ENCODE measurements at places on chromosomes 13 and 19.
A peak's percentile ranks its signal among the peaks of the same experiment; 100 is the strongest.

DNA sequence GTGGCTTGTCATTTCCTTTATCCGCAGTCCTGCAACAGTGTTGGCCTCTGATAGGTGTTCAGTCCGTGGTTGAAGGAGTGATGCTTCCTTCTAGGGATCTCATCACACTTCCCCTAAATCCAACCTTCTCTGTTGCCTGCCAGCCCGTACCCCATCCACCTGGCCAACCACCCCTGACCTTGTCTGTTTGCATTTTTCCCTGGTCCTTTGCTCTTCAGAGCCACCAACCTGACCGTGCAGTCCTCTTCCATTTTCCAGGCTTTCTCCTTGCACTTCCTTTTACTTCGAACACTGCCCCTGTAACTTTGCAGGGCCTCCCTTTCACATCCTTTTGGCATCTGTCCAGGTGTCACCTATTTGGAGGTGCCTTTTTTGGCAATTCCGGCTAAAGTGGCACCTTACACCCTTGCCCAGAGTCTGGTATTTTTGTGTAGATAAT is 696 bp downstream of the ZNF460 start:
- DNase-seq, result no peak

DNA sequence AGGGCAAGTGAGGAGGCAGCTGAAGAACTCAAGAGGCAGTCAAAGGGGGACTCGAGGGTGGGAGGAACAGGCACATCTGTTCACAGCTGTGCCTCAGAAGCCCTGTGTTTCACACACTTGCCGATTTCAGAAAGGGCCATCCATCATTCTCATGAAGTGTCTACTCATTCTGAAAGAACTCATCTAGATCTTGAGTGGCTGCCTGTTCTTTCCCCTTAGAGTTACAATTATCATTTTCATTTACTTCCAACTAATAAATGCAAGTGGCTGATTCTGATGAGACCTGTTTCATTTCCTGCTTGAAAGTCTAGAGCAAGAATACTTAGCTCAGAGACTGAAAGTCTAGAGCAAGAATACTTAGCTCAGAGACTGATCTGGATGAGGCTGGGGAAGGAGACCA is 1145.1 kb downstream of the UQCRFS1 start:
- no peak for DNase-seq

DNA sequence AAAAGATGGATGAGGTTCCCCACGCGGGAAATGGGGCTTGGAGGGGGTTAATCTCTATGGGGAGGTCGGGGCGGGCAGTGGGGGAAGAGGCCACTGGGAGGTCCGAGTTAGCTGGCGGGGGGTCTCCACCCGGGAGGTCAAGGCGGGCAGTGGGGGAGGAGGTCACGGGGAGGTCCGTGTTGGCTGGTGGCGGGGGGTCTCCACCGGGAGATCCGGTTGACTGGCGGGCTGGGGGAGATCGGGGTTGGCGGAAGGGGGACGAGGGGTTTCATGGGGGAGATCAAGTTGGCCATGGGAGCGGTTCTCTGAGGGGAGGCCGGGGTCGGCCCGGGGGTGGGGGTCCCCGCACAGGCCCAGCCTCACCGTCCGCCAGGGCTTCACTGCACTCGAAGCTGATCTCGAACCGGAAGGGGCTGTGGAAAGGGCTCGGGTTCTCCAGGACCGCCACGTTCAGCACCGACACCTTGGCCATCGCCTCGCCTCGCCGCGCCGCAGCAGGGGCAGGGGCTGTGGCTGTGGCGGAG is 342 bp downstream of the ASF1B start:
- DNase-seq, result no peak

GRCh38 chr13:71546881-71547280 is 320.1 kb downstream of the DACH1 start:
- no peak for DNase-seq

- DNase-seq, result no peak
Measured at GRCh38 chr19:31716826-31717225, 367.6 kb upstream of the TSHZ3 start.

DNA sequence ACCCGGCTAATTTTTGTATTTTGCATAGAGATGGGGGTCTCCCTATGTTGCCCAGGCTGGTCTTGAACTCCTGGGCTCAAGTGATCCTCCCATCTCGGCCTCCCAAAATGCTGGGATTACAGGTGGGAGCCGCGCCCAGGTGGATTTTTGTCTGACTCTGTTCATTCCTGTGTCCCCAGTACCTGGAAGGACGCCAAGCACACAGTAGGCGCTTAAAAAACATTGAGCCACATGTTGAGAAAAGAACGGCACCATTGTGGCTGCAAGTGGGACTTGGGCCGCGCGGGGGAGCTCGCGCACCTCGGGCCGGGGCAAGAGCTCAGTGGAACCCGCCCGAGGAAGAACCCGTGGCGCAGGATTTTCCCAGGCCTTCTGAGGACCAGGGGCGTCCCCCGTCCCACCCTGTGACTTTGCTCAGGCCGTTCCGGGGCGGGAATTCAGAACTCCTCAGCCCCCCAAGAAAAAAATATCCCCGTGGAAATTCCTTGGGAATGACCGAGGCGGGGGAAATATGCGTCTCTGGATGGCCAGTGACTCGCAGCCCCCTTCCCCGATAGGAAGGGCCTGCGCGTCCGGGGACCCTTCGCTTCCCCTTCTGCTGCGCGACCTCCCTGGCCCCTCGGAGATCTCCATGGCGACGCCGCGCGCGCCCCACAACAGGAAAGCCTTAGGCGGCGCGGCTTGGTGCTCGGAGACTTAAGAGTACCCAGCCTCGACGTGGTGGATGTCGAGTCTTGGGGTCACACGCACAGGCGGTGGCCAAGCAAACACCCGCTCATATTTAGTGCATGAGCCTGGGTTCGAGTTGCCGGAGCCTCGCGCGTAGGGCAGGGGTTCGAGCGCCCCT is 1.4 kb upstream of the ICAM1 start:
- DNase-seq, result peak; percentile 59

GRCh38 chr19:48638831-48639381 is 1.7 kb upstream of the DBP start:
- no peak for DNase-seq

GRCh38 chr19:46288896-46289588 is 7.8 kb upstream of the HIF3A start:
- DNase-seq, result peak; percentile 99

GRCh38 chr19:8150178-8150865 is 930 bp upstream of the FBN3 start:
- no peak for DNase-seq

DNA sequence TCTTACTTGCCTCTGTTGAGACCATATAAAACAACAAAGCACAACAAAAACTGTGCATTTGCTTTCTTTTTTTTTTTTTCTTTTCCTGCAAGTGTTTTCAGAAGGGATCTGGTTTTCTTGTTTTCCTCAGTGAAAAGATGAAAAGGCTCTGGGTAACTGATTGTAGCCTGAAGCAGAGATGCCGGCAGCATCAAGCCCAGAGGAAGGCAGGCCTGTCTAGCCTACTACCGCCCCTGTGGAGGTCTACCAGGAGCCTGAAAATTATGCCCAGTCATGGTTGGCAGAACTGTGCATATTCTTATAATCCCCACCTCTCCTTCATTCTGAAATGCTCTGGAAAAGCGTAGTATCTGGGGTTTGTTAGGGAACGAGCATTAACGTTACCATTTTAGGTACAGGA is 32.6 kb upstream of the MEDAG start:
- no peak for DNase-seq

DNA sequence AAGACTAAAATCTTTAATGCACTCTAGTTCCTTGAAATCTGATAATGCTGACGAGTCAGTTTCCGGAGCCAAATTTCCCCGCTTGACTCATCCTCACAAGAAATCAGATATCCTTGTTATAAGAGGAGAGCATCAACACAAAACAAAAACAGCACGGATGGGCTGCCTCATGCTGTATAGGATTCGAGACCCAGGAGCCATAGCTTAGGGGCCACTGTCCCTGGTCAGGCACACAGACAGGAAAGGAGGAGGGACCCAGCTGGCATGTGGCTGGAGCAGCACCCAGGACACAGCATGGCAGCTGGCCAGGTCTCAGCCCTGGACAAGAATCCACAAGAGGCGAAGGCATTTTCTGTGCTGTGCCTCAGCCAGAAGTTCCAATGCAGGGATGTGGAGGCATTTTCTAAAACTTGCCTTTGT is 110.2 kb upstream of the SPATA13 start:
- DNase-seq, result peak; percentile 57

DNA sequence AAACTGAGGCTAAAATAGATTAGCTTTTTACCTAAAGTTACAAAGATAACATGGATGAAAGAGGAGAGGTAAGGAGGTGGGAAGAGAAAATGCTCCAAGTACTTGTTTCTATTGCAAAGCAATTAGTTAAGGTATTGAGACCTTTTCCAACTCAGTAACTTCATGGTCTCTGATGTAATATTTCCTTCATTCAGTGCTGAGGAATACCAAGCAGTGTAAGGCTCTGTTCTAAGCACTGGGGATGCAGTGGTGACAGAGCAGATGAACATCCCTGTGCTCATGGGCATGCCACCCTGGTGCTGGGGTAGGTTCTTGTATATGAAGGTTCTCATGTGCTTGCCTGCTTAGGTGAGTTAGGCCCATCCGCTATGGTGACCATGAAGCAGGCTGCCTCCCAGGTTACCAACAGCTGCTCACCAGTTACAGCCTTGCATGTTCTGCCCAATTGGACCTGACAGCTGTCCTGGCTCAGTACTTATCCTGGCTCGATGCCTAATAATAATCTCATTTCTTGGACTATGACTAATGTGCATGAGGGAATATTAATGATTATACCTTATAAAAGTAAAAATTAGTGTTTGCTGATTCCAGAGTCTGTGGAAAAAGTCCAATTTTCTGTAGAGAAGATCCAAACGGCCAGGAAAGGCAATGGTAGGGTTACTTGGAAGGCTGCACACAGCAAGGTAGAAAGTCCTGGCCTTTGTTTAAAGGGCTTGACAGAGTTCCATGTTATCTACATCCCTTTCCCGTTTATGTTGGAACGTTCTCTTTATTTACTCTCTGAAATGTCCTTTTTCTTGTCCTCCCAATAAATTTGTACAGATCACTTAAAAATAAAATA is 48.3 kb downstream of the LATS2 start:
- DNase-seq, result no peak

DNA sequence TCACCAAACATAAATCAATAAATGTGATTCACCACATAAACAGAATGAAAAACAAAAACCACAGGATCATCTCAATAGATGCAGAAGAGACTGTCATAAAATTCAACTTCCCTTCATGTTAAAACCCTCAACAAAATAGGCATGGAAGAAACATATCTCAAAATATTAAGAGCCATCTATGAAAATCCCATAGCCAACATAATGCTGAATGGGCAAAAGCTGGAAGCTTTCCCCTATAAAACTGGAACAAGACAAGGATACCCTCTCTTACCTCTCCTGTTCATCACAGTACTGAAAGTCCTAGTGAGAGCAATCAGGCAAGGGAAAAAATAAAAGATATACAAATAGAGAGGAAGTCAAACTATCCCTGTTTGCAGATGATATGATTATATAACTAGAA is 806.1 kb upstream of the MIR17HG start:
- no peak for DNase-seq

DNA sequence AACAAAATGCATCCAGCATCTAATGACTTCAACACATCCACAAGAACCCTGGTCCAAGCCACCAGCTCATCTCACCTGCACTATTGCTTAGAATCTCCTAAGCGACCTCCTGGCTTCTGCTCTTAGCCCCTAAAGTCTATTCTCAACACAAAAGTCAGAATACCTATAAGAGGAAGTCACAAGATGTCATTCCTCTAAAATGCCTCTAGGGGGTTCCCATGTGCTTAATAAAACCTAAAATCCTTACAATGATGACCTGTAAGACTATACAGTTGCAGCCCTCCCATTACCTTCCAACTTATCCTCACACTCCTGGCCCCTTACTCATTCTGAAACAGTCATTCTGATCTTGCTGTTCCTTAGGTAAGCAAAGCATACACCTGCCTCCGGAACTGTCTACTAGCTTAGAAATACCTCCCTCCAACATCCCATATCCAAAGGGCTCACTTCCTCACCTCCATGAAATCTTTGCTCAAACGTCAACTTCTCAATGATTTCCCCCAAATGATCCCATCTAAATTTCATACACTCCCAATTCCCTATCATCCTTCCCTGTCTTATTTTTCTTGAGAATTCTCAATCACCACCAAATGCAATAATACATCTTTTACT is 10.0 kb downstream of the ATP7B start:
- DNase-seq, result peak; percentile 60

Measured in amniotic epithelial cell (primary cell).